Kasumi-1 (cell line): ENCODE measurements at places on chromosomes 3 and 15.

DNA sequence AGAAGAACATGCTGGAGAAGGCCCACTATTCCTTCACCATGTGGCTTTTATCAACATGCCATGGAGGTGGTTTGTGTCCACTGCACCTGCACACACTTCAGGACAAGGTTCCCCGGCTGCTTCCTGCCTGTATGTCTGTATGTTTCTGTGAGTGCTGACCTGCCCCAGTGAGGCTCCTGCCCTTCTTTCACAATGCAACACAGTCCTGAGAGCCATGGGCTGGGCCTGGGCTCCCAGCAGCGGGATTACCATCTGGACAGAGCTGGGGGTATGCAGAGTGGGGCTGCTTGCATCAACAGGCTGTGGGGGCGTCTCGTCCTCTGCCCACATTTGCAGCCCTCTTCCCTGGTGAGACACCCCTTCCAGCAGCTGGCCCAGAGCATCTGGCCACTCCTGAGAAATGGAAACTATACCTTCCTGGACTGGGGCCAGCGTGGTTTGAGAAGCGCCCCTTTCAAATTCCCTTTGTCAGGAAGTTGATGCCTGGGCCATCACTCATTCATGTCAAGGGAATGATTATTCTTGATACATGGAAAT lies 29.3 kb upstream of the C15orf39 start:
- no peak for DNase-seq

- no peak for DNase-seq
Measured at GRCh38 chr3:59774634-59775033, 724.8 kb upstream of the CFAP20DC start.

DNA sequence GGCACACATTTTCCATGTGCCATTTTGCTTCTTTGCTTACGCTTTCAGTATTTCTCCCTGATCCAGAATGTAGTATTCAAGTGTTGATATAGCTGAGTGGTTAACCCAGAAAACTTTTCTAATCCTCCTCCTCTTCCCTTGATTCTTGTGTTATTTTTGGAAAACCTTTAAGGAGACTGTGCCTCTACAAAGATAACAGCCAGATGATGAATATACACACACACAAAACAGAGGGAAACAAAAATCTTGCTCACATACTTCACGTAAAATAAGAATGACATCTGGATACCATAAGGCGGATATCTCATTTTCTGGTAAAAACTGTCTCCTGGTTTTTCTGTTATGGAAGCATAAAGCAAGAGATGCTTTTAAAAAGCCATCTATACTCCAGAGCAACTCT lies 295.8 kb upstream of the THBS1 start:
- no peak for DNase-seq

GRCh38 chr3:132629928-132630327 lies 29.7 kb downstream of the ACAD11 start:
- DNase-seq = no peak

DNA sequence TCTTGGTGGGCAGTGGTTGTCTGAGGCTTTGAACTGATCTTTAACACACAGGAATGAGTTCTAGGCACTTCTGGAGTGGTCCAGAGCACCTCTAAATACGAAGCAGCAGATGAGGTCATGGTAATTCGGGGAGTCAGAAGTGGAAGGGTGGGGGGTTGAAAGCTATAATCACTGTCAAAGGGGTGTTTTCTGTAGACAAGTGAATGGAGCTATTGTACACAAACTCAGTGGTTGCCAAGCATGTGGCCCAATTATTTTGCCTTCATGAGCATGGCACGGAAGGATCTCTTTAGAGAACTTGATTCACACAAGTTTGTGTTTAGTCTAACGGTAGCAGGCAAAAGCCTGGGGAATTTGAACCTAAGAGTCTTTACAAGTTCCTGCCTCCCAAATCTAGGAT lies 6.3 kb downstream of the FRMD5 start:
- no peak for DNase-seq

DNA sequence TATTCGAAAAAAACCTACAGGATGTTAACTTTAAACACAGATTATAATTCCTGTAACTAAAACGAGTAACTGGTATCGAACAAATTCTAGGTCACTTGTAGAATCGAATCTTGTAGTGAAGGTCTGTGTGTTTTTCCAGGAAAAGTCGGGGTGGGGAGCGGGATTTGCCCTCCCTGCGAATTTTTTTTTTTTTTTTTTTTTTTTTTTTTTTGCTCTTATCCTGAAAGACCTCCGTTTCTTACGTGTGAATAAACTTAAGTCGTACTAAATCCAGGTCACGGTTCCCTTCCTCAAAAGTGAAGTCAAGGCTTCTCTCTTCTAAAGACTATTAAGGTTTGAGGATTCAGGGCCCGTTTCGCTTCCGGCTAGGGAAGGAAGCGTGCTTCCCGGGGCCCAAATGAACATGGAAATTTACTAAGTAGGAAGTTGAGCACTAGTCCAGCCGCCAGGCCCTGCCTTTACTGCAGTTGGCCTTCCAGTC lies 770 bp downstream of the TBC1D5 start:
- peak; percentile 86 for DNase-seq

DNA sequence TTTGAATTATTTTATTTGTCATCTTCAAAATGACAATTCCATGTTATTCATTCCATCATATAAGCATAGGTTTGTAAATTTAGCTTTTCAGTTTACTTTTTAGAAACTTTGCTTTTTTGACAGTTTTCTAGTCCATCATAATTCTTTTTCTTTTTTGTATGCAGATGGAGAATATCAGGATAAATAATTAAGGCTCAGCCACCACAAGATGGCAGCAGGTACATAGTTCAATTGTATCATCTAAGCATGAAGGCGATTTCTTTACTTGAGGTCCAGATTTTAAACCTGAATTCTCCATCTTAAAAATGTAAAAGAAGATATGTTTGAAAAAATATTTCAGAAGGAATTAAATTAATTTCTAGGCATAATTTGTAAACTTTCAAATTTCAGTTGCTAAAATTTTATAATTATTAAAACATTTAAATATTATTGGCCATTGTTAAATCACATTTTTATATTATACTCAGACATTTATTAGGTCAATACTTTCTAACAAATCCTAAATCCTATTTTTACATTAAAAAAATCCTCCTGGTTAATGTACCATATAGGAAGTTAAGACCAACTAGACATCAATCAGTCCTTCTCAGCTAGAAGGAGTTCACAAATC lies 15.1 kb downstream of the PLSCR5 start:
- peak; percentile 53 for DNase-seq

DNA sequence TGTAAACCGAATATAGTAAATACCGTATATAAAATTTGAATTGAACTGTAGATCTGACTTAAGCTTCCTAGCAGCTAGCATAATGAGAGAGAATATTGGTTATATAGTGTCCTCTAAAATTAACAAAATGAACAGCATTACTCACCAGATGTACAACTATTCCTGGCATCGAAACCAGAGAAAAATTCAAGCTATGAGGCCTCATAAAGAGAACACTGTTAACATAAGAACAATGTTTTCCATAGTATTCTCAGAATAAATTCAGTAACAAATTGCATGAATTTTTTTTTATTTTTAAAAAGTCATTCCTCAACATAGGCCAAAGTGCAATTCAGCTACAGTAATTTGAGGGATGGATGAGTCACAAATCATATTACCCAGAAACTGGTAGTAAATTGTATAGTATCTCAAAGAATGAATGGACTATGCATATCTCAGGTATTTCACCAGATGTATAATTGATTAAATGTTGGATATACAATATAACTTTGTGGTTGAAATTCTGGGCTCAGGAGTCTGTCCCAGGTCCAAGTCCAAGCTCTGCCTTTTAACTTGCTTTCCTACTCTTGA lies 5.0 kb downstream of the TMEM207 start:
- no peak for DNase-seq

DNA sequence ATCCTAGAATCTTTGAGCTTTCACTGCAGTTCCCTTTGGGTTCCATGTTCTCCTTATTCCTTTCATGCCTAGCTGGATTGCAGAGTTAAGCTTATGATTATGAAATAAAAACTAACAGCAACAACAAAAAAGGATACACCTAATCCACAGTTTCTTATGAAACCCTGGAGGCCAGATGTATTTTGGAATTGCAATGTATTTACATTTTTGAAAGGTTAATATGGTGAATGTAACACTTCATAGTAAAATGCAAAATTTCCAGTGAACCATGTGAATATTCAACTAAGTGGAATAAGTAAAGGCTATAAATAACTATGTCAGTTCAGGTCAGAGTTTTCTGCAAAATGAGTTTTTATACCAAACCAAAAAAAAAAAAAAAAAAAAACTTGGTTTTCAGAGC lies 65.8 kb upstream of the FLNB start:
- DNase-seq = no peak

GRCh38 chr15:36609793-36610192 lies 30.4 kb downstream of the CDIN1 start:
- DNase-seq = no peak

DNA sequence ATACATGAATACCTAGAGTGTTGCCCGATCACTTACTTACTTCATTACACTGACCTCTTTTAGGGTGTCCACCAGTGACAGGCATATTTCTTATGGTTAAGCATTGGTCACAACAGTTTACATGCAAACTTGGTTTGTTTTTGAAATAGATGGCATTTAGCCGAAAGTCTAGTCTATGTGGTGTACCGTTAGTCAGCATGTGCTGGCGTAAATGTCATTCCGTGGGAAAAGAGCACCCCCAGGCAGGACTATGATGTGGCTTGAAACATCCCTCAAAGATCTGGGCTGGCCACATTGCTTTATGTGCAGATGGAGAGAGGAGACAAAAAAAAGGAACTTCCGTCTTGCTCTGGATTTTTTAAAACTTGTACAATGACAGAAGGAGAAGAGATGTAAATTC lies 357.0 kb upstream of the ICE2 start:
- no peak for DNase-seq

GRCh38 chr3:38583688-38584087 lies 65.8 kb downstream of the SCN5A start:
- DNase-seq = no peak

DNA sequence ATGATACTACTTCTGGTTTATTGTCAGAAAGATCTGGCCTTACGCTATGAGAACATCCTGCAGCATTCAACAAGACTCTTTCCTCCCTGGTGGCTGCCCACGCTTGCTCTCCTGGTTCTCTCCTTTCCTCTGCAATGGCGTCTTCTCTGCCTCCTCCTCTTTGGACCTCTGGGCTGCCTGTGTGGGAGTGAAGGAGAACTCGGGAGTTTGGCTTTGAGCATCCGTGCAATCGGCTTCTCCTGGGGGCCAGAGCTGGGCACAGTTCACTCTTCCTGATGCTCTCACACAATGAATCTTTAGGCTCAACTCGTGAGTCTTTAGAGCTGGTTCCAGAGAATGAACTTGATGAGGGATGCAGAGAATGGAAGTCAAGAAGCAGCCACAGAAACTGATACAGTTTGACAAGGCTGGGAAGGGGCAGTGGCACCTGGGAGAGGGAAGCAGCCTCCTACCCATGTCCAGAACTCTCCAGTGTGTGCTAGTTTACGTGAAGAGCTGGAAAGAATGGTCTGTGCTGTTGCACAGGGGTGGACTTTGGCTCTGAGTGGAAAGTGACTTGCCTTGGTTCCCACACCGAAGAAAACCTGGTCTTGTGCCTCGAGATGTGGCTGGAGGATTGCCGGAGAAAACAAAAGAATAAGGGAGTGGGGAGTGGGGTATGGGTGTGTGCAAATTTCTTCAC lies 37.9 kb downstream of the RPLP1 start:
- DNase-seq = no peak

- DNase-seq = no peak
Measured at GRCh38 chr15:85142312-85142711, 160.7 kb downstream of the PDE8A start.
